ENCODE measurements at places on chromosomes 6 and 20.
A peak's percentile ranks its signal among the peaks of the same experiment; 100 is the strongest.

- ATAC-seq: no peak
Observed at GRCh38 chr6:132675002-132675401, 16.0 kb upstream of the TAAR1 start.

DNA sequence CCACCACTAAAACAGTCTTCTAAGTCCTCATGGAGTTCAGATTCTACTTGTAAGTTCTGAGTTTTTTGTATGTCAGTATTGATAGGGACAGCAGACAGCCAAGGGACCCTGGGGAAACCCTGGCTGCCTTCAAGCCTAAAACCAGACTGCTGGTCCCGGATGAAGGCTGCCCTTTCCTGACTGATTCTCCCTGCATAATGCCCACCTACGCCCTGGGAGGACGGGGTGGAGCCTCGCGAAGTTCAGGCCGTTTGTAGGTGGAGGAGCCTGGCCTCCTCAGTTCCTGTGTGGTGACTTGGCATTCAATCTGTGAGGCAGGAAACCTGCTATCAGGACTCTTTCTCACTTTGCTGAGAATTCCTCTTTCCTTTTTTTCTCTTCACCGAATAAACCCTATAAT is 120.3 kb upstream of the LGSN start:
- no peak for ATAC-seq

DNA sequence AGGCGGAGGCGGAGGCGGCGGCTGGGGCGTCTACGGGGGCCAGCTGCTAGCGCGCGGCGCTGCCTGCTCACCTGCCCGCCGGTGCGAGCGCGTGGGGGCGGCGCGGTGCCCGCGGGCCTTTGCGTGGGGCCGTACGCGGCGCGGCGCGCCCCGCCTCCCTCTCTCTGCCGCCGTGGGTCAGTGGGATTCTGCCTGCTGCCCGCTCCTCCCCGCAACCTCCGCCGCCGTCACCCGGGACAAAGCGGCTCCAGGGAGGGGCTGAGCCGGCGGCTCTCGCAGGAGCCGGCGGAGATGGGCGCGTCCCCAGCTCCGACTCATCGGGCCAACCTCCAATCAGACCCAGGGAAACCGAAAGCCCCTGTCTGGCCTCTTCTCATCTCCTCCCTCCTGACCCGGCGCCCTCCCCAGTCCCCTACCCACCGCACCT is at the start of gene RCAN2:
TSS of gene RCAN2 (minus strand) at position 249 of the 427 bp plus-strand sequence.
- peak; percentile 92 for ATAC-seq

DNA sequence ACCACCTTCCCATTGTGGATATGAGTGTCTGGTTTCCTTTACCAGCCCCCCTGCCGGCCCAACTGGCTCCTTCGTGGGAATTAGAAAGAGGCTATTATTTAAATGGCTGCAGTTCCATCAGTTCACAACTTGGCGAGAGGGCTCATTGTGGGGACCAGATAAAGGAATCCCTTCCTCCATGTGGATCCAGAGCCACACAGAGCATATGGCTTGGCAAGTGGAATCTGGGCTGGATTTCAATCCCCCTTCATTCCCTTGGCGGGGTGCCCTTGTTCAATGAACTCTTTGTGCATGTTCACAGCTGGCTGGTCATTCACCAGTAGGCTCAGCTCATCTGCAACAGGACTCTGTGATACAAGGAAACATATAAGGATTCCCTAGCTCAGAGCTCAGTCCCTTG is 140.6 kb downstream of the OPN5 start:
- ATAC-seq: no peak

- no peak for ATAC-seq
Observed at GRCh38 chr6:21524201-21524600, 69.3 kb upstream of the SOX4 start.

- ATAC-seq: no peak
Observed at GRCh38 chr6:47209632-47210031, 100.1 kb downstream of the TNFRSF21 start.

GRCh38 chr20:24955045-24955444 is 6.0 kb downstream of the CST7 start:
- ATAC-seq: no peak

GRCh38 chr6:16049168-16049567 is 79.7 kb upstream of the MYLIP start:
- no peak for ATAC-seq

DNA sequence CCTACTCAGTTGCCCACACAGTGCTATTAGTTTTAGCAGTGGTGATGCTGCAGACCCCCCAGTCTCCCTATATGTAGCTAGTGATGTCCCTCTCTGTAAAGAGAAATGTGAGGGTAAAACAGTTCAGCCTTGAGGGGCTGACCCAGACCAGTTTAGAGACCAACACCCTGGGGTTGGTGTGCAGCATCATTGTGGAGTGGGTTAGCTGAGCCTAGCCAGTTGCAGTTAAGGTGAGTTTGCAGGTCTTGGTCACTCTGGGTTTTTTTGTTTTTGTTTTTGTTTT is 401 bp upstream of the B3GALT4 start:
- ATAC-seq: no peak

DNA sequence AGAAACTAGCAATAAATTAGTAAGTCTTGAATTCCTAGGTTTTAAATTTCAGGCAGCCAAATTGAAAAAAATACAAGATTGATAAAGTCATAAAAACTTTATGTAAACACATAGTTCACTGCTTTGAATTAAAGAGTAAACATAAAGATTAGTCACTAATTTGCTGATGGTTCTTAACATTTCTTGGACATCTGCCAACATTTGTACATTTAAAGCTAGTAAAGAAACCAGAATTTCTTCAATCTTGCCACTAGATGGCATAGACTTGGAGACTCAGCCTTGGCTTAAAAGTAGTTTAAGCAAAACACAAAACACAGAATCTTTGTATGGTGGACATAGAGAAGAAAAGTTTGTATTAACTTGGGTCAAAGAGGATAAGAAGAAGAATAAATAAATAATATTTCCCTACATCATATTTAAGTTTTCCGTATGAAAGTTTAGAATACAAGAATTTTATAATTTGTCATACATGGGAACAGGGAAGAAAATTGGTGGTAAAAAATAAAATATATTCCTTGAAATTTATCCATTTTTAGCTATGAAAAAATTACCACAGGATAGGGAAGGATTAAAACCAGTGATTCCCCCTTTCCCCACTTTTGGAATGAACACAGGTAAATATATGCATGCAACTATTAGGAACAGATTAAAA is 41.7 kb upstream of the FAM135A start:
- no peak for ATAC-seq

GRCh38 chr20:53706466-53707370 is 113.1 kb upstream of the ZNF217 start:
- peak; percentile 16 for ATAC-seq

All from gastroesophageal sphincter (tissue), 4 donors.